ENCODE measurements at places on chromosomes 2 and 18. TPM values are rescaled to one million over a fixed set of nuclear protein-coding genes. Genes with fewer than 3 reads are reported as not detected.

GRCh38 chr18:32803568-32803967 lies 30.7 kb upstream of the KLHL14 start:
- DNase-seq = no peak

- DNase-seq = no peak
Measured at GRCh38 chr18:77061946-77062517, 70.6 kb downstream of the MBP start.

GRCh38 chr18:5527603-5528002 lies 16.2 kb downstream of the EPB41L3 start:
- no peak for DNase-seq

DNA sequence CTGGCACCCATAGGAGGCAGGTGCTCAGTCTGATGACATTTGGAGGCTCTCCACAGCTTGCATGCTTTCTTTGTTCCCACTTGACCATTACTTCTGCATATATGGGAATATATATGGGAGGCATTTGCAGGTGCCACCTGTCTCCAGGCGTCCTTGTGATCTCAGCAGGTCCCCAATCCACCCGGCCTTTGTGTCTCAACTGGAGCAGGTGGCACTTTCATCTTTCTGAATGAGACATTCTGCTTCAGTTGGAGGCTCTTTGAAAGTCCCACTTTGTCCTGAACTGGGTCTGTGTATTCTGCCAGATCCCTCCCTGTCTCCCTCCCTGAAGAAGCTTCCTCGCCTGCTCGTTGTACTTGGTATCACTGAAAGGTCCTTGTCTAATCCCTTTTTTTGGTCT lies 318.1 kb upstream of the EPAS1 start:
- no peak for DNase-seq

- no peak for DNase-seq
Measured at GRCh38 chr2:61763605-61764034, 90.2 kb downstream of the FAM161A start.

GRCh38 chr18:24831871-24832665 lies 371.6 kb downstream of the HRH4 start:
- no peak for DNase-seq

DNA sequence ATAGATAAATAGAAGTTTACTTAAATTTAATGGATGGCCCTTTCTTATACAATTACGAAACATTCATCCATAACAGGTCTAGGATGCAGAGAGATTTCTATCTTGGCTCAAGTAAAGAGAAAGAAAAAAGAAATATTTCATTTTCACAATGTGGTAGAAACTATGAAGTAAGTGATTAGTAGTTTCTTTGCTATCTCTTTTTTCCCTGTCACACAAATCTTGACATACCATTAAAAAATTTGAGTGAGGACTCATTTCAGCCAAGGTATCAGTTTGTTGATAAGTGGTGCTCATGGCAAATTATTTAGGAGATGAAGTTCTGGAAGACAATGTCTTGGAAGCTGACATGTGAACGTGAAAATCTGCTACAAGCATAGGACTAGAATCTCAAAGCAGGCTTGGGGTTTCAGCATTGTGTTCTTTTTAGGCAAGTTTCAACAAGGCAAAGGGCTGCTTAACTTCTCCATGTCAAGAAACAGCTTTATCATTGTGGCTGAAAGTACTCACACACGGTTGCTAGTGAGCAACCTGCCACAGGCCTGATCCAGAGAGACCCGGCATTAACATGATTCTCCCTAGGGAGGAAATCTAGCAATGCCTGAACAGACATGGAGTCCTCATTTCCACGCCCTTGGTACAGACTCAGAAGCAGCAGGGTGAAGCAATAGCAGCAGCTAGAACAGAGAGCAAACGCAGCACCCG lies 414.6 kb downstream of the DLGAP1 start:
- no peak for DNase-seq

GRCh38 chr2:240392948-240393830 lies 42.3 kb upstream of the GPC1 start:
- DNase-seq = peak; percentile 56

DNA sequence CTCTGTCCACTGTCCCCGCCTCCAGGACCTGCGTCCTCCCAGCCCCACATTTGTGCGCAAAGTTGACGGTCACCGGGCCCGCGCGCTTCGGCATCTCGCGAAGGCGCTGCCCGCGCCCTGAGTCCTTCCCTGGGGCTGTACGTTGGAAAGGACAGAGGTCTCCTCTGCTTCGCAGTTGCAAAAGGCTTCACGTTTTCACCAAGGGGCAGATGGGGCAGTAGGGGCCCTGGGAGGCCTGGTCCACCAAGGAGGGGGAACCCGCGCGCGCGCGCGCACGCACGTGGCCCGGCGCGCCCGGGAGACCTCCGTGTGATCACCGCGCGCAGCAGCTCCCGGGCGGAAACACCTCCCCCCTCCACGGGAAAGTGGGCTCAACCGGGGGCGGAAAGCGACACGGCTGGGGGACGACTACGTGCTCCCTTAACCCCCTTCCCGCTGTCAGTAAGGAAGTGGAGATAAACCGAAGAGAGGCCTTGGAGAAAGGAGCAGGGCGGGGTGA lies 21.9 kb downstream of the TEX44 start:
- no peak for DNase-seq

The SPP2 gene
- total RNA-seq = not detected

The ID2 gene
- total RNA-seq = 279 TPM

The PELI1 gene
- 51.1 TPM for total RNA-seq

The LRRC30 gene
- total RNA-seq = not detected
